ENCODE measurements at places on chromosomes 5 and 9.
A peak's percentile ranks its signal among the peaks of the same experiment; 100 is the strongest.

DNA sequence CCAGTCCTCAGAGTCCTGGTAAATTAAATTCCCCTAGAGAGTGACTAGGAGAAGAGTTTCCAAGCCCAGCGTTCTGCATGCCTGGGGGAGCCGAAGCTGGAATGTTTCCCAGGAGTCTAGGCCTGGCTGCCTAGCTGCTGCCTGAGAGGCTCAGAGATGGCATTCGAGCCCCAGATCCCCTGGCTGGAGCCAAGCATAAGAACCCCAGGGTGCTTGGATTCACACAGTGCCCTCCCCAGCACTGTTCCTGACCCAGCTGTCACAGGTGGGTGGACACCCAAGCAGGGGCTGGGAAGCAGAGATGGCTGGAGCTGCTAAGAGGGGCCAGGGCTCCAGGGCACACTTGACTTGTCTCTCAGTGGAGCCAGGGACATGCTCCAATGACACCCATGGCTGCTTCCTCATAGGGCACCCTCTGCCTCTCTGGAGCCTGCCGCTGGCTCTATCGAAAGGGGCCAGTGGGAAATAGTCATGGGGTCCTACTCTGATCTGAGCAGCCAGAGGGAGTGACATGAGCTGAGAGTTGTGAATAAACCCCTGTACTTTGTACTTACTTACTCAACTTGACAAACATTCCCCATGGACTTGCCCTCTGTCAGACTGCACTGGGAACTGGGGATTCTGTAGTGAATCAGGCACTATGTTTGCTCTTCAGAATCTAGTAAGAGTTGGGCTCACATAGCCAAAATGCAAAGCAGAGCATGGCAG is 62.6 kb upstream of the XPA start:
- peak; percentile 9 for DNase-seq

- DNase-seq, result no peak
Observed at GRCh38 chr5:175484322-175484721, 6.0 kb downstream of the SFXN1 start.

DNA sequence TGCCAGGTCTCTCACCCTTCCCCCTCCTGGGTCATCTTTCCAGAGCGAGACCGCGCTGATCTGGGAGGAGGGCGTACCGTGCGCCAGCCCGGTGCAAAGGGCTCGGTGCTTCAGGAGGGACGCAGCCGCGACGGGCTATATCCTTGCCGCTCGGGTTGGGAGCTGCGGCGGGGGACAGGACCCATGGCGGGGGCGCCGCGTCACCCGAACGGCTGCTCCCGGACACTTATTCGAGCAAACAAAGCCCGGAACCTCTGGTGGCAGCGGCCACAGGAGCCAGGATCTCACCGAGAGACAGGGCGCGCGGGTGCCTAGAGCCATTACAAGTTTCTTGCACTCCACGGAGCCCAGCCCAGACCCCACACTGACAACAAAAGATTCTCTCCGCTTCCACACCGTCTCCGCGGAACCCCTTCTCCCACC is 1.3 kb downstream of the SEMA6A start:
- peak; percentile 60 for DNase-seq

GRCh38 chr5:31853398-31854135 is 214.6 kb downstream of the PDZD2 start:
- DNase-seq, result no peak

GRCh38 chr5:154713615-154714125 is 41.5 kb upstream of the LARP1 start:
- no peak for DNase-seq

DNA sequence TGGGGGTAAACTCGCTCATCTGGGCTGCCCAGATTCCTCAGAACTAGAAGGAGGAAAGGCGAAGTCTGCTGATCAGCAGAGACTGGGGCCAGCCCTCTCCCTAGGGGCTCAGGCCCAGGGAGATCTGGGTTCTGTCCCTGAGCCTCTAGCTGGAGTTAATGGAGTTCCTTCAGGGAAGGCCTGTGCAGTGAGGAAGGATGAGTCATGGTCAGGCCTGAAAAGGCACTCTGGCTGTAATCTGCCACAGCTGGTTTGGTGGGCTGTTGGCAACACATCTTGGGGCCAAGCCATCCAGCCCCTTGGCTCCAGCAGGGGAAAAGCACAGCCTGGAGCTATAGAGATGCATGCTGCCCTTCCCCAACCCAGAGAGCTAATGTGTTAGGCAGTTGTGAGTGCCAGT is 459.6 kb downstream of the PRELID2 start:
- no peak for DNase-seq

GRCh38 chr5:175223291-175223690 is 220.7 kb downstream of the DRD1 start:
- DNase-seq, result no peak

DNA sequence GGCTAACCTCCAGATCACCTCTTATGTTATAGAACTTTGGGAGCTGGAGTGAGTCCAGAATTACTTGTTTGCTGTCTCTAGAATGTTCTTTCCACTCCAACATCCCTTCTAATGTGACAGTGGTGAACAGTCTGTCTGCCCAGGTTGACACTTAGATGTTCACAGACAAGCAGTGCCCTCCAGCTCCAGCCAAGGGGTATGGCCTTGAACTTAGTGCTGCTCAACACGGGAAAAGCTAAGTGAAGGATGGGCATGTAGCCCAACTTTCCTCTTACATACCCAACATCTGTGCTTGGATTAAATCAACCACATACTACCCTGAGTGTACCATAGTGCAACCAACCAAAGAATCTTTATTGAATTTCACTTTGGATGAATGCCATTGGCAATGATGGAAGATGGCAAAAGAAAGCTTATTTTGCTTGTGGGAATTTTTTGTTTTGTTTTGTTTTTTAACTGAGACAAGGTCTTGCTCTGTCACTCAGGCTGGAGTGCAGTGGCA is 201.2 kb downstream of the NXNL2 start:
- DNase-seq, result no peak

DNA sequence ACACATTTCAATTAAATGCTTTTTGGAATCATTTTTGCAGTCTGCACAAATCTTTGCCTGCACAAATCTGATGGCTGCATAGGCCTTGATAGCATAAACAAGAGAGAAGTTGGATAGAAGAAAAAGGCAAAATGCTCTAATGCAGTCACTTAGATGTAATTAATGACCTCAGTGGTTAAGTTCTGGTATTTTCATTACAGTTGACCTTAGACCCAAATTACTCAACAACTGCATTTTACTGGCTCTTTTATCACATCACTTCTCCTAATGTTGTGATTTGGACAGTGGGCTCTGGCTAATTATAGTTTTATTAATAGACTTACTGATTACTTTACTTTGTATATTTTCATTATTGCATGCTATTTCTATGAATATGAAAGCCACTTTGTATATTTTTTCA is 34.3 kb downstream of the NTRK2 start:
- no peak for DNase-seq

GRCh38 chr5:174191850-174192655 is 146.5 kb downstream of the NSG2 start:
- DNase-seq, result no peak

GRCh38 chr5:80355686-80356085 is 35.9 kb downstream of the SPZ1 start:
- no peak for DNase-seq

- no peak for DNase-seq
Observed at GRCh38 chr5:56269216-56269927, 36.2 kb upstream of the ANKRD55 start.

- no peak for DNase-seq
Observed at GRCh38 chr9:78118742-78119473, 87.3 kb upstream of the GNAQ start.

GRCh38 chr9:109640580-109641371 is 139.2 kb upstream of the PALM2AKAP2 start:
- peak; percentile 72 for DNase-seq

DNA sequence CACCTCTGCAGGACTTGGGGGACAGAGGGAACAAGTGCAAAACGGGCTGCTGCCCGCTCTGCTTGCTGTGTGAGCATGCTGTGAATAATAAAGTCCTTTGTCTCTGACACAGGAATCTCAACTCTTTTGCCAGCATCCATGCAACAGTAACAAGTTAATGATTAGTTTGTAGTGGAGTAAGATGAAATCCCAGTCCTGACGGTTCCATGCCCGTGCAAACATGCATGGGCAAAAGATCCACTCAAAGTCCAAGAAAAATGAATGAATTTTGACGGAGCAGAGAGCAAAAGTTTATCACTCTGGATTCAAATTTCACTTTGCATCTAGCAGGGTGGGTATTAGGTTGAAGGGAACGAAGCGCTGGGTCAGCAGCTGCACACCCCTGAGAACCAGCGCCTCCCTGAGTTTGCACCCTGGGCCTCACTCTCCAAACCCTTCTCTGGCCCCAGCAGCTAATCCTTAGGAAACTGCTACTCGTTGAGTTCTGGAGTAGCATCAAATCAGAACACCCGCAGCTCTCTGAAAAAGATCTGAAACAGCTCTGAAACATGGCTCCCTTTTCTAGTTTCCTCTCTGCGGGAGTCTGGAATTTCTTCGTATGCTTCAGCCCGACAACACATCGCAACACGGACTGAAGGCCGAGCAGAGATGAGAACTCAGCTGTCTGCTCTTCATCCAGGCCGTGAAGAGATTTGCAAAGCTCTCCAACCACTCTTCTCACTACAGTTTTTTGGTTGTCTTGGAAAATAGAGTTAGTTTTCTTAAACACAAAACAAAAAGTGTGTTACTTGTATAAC is 45.6 kb upstream of the RUFY1 start:
- DNase-seq, result no peak

GRCh38 chr9:107932601-107933000 is 443.0 kb upstream of the KLF4 start:
- no peak for DNase-seq

GRCh38 chr9:33414889-33415500 is 12.6 kb upstream of the AQP7 start:
- DNase-seq, result no peak

DNA sequence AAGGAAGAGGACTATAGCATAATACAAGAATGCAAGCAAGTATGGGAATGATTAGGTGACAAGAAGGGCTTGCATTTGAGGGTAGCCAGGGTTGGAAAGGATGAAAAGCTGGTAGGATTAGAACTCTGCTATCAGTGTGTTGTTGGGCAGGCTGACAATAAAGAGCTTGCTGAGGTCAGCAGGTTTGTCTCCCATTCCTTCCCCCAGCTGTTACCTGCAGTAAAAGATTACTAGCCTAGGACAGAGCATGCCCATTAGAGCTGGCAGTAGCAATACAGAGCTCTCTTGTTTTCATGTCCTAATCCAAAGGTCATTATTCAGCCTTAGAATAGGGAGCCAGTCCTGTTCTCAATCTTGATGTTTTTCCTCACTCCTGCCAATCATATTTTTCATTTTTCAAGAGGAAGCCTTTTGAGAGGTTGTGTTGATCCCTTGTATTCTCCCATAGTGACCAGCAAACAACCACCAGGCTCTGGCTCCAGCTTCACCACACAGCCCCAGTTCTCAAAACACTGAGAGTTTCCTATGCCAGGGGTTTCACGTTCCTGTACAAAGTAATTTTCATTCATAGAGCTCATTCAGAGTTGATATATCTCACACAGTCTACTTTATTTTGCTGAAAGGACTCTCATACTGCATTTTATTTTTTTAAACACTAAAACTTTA is 71.7 kb downstream of the OR2K2 start:
- no peak for DNase-seq

- no peak for DNase-seq
Observed at GRCh38 chr5:154501566-154501965, 23.5 kb upstream of the HAND1 start.

DNA sequence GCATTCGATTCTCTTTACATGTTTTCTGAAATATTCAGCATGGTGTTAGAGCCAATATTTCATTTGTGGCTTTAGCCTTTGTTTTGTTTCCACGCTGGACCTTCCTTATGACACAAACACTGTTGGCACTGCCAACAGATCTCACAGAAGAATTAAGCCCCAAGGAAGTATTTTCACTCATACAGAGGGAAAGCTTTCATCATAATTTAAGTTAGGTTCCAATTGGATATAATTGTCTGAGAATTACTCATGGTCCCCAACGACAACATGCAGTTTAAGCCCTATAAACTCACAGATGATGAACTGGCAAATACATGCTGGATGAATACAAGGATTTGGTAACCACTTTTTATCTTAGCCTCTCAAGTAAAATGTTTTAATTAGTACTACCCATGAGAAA is 259.5 kb downstream of the EBF1 start:
- DNase-seq, result no peak

DNA sequence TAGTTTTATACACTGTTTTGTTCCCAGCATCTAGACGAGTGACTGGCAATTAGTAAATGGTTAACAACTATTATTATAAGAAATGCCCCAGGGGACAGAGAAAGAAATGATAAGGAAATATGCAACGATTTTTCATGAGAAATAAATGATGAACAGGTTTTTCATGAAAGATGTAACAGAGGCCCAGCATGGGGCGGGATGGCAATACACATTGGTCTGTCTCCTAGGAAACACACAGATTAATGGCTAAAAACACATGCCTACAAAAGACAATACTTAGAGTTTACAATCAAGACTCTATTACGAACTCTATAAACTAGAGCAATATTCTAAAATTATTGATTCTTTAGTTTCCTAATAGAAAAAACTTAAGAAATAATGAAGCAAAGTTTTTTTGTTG is 441.5 kb upstream of the CDH9 start:
- DNase-seq, result no peak

GRCh38 chr9:78439866-78440830 is 143.2 kb downstream of the PSAT1 start:
- no peak for DNase-seq

GRCh38 chr5:39811381-39811780 is 386.6 kb upstream of the DAB2 start:
- no peak for DNase-seq

DNA sequence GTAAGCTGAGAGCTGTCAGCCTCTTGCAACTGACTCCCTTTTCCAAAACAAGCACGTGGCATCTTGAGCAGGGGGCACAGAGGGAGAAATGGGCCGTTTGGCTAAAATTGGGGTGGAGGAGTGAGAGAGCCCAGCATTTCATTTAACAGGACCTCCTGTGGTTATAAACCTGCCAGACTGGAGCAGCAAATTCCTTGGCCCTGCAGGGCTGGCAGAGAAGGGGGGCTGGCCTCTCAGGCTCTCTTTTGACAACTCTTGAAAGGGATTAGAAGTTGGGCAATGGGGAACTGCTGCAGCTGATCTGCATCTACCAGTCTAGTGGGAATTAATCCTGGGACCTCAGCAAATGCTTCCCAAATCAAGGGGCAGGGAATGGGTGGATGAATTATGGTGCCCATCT is 7.2 kb upstream of the POU4F3 start:
- no peak for DNase-seq

- no peak for DNase-seq
Observed at GRCh38 chr5:127061956-127062355, 11.3 kb downstream of the C5orf63 start.

DNA sequence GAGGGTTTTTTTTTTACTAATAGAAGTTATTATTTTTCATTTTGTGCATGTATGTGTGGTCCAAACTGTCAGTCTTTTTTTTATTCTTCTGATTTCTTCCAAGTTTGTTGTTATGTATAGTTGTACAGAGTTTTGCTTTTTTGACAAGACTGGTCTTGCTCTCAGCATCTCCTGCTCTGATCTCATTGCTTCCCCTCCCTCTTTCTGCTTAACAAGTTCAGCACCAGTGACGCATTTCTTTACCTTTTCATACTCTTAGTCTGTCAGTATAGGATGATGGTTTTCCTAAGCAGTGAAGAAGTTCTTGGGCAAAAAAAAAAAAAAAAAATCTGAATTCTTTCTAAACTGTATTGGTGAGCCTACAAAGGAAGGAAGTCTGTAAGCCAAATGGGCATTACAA is 135.1 kb downstream of the CD180 start:
- DNase-seq, result no peak

Data from anterior cingulate cortex (tissue), 58 donors.